ENCODE measurements at places on chromosomes 16 and 17. TPM values are rescaled to one million over a fixed set of nuclear protein-coding genes. Genes with fewer than 3 reads are reported as not detected.

The BMERB1 gene
- 12.6 TPM for total RNA-seq

The ABCC12 gene
- not detected for total RNA-seq

The BAHCC1 gene
- total RNA-seq: 4.8 TPM

The KRT39 gene
- total RNA-seq: not detected

The RNF222 gene
- total RNA-seq: not detected

DNA sequence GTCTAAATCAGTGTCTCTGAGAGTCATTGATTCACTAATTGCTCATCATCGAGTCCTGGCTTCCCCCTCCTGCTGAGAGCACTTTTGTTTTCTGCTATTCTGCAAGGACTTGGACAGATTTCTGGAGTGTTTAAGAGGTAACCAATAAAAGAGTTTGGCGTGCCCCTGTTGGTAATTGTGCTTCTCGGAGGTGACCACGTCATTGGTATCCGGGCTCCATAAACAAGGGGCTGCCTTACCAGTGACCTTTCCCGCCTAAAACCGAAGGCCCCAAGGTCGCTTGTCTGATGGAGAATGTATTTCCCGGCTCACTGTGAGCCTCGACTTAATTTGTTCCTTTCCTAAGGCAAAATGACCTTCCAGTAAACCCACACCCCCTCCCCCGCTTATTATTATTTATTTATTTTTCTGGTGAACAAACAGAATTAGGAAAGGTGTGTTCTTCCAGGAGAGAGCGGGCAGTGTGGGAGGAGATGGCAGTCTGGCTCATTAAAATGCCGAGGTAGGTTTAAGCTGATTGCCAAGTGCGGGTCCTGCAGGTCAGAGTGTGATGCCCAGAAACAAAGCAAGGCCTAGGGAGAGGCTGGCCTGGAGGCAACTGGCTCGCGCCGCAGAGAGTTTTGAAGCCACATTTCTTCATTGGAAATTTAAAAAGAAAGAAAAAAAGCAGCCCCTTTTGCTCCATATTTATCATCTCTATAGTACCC lies 30.2 kb downstream of the MSI2 start:
- no peak for DNase-seq

DNA sequence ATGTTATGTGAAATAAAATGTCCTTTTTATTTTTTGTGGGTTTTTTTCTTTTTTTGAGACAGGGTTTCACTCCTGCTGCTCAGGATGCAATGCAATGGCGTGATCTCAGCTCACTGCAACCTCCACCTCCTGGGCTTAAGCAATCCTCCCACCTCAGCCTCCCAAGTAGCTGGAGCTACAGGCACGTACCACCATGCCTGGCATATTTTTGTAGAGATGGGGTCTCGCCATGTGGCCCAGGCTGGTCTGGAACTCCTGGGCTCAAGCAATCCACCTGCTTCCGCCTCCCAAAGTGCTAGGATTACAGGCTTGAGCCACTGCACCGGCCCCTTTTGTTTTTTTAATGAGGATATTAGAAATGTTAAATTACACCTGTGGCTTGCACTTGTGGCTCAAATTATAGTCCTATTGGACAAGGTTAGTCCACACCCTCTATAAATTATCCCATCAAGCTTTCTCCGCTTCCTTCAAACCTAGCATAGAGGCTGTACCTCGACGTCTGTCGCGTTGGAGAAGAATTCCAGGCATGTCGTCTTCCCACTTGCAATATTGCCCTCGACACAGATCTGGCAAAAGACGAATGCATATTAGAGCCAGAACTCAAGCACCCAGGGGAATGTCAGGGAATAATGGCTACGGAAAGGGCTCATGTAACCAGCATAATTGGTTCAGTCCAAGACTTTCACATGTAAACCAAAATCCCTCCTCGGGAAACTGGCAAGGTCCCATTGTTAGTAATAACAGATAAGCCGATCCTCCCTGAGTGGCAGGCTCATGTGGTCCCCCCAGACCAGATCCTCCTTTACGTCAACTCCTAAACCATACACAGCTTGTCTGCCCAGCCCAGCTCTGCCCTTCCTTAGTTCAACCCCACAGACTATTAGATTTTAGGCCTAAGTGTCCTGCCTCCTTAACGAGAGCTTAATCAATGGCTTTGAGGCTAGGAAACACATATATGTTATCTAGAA lies 8.2 kb downstream of the TK2 start:
- no peak for DNase-seq

The EPX gene
- not detected for total RNA-seq

The EVPLL gene
- total RNA-seq: not detected

GRCh38 chr16:85179344-85180046 lies 67.2 kb upstream of the CIBAR2 start:
- no peak for DNase-seq

The NEUROD2 gene
- not detected for total RNA-seq

The TMEM100 gene
- total RNA-seq: 8.0 TPM

The MYH13 gene
- total RNA-seq: not detected

- no peak for DNase-seq
Measured at GRCh38 chr16:11080999-11081630, 136.8 kb downstream of the CLEC16A start.

DNA sequence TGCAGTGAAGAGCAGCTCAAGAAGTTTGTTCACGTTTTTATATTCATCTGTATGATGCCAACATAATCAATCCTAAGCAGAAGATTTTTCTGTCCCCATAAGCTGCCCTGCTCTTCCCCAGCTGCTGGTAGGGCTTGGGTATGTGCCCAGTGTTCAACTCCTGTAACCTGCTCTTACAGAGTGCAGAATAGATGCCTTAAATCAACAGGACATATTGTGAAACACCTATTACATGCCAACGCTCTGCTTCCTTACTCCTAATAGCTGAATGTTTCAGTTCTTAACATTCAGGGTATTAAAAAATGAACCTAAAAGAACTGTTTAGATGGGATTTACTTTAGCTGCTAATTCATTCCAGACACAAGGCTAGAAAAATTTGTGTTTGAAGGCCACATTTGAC lies 190.9 kb downstream of the HS3ST3A1 start:
- no peak for DNase-seq

The KRTAP9-4 gene
- not detected for total RNA-seq

DNA sequence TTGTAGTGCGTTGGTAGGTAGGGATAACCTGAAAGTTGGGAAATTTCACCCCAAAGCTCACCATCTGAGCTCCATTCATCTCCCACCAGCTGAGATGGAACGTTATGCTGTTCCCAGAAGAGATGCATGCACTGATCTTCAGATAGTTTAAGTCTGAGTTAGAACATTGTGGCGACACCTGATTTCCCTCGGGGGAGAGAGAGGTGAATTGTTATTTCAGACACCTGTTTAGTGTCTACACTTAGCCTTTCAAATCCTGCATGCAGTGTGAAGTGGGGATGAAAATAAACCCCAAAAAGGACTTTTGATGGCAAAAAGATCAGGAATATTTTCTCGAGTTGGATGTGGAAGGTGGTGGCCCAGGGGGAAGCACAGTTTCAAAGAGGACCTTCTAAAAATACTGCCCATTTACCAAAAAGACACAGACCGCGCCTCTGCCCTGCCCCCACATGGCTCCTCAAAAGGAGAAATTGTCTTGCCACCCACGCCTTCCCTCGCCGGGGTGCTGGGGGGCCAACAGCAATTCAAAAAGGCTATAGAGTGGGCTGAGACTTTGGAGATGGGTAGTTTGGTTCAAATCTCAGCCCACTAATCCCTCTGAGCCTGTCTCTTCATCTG lies 11.4 kb downstream of the CIITA start:
- DNase-seq: no peak

The NPIPB2 gene
- 1.0 TPM for total RNA-seq

The FOXN1 gene
- not detected for total RNA-seq

The CORO6 gene
- total RNA-seq: 1.6 TPM

GRCh38 chr17:50210240-50211225 lies 9.1 kb upstream of the COL1A1 start:
- DNase-seq: peak; percentile 62

- DNase-seq: peak; percentile 0
Measured at GRCh38 chr16:12971241-12971640, 69.8 kb downstream of the SHISA9 start.

DNA sequence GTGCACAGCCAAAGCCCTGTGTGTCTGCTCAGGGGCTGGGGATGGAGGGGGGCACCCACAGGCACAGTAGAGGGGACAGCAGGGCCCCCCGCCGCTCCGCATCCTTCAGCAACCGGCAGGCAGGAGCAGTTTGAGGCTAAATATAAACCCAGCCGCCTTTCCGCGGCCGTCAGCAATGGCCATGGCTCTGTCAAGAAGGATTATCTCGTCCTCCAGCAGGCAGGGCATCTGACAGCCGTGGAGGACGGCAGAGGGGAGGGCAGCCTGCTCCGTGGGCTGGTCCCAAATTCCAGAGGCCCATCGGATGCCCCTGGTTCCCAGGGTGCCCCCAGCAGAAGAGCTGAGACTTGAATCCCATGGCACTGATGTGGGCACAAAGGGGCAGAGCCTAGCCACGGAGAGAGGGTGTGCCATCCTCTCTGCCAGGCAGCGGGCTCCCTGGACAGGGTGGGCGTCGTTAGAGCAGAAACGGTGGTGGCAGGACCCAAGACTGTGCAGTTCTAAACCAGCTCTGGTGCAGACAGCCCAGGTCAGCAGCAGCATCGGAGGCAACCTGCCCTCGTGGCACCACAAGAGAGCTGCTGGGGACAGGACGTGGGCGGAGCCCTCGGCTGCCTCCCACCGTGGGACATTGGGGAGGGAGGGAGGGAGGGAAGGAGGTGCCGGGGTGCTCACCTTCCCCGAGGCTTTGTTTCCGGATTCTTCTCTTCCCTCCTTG lies 198.8 kb upstream of the CIBAR2 start:
- no peak for DNase-seq

DNA sequence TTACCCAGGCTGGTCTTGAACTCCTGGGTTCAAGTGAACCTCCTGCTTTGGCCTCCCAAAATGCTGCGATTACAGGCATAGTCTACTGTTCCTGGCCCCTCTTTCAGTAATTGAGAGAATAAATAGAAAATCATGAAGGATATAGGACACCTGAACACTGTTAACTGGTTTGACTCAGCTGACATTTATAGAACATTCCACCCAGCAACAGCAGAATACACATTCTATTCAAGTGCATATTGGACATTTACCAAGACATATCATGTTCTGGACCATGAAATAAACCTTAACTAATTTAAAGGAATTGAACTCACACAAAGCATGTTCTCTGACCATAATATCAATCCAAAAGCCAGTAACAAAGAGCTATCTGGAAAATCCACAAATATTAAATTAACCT lies 19.8 kb upstream of the BAIAP2 start:
- no peak for DNase-seq
